Activated CD8-positive, alpha-beta memory T cell treated with anti-CD3 and anti-CD28 coated beads for 1 hour (primary cell): ENCODE measurements at places on chromosomes 1 and 21.

- no peak for DNase-seq
These were observed 37.2 kb downstream of the PTPN14 start for GRCh38 chr1:214514032-214514818.

DNA sequence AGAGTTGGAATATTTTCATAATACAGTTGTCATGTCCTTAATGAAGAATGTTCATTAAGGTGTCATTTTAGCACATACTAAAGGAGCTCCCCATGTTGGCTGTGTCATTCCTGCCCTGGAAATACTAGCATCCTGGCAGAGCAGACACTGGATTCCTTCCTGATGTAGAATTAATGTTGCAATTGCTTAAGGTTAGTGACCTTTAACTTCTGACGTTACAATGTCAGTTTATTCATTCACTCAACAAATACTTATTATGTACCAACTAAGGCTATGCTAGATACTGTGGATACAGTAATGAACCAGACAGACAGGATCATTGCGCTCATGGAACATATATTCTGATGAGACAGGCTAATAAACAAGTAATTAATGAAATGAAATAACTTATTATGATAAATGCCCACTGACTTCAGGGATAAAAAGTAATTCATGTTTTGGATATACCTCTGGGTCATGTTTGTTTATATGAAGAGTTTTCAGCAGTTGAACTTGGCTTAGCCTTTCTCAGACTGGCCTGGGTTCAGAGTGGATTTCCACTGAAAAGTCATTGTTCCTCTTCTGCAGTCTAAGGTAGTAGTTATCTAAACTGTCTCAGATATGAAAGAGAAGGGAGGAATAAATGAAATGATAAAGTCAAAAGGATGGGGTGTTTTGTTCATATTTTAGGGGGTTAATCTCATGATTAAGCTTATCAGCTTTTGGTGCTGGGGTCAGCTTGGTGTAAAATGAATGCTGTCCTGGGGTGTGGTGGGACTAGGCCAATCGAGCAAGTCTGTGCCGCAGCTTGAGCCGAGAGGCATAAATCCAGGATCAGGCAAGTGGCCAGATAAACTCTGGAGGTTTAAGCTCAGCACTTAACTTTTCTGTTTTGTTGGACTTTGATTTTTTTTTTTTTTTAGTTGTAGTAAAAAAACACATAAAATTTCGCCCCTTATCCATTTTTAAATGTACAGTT lies 43.3 kb upstream of the KCNQ4 start:
- no peak for DNase-seq

DNA sequence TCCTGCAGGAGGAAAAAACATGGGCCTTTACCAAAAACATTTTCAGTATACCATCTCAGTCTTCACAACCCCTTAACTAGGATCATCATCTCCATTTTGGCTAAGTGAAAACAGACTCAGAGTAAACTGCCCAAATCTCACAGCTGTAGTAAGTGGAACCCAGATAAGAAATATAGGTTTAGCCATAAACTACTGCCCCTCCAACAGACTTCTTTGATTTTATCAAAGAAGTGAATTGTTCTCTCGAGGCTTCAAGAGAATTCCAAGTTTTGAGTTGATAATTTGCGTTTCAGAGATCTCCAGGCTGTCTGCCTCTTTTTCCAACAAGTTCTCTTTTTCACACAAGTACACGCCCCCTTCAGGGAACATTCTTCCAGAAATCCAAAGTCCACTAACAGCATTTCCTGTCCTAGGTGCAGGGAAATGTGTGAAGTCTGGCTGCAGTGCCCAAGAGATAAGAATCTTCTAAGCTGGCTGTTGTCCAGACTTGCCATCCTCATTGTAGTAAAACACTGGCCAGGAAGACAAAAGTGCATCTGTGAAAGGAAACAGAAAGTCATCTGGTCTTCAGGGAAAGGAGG lies 30.8 kb downstream of the RNF19B start:
- DNase-seq: no peak

DNA sequence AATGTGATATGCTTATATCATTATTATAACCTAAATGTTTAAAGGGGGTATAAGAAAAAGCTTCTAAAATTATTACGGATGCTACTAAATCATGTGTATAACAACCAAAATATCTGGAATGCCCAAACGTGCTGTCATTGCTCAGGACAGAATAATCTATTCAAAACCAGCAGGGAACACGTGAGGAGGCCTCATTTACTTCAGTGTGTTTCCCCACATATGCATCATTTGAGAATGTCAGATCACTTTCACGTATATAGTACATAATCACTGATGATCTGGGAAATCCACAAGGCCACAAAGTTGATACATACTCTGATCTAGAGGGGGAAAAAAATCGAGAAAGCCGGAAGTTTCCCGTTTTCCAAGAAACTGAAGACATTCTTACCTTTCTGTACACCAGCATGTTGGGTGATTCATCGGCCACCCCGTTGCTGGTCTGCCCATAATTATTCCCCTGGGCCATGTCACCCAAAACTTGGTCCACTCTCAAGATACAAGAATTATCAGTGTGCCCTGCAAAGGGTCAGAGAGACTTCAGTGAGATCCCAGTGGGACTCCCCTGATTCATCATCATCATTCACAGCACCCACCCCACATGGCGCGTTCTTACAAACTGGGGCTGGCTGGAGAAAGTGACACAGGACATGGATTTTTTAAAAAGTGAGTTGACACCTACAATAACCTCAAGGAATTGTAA lies 1.5 kb downstream of the RGS7 start:
- no peak for DNase-seq

DNA sequence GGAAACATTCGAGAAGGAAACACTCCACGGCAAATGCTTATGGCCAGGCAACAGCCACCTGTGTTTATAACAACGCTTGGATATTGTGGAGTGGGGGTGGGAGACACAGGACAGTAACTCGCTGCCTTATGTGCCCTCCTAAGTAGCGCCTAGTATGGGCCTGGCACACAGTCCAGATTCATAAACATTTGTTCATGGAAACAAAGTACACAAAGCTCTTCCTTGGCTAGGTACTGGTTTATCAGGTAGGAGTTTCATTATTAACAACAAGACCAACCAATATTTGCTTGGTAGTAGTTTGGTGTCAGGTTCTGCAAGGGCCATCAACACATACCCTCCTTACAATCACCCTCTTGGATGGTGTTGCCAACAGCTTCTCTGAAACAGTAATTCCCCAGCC lies 23.4 kb downstream of the TMCO4 start:
- DNase-seq: no peak

DNA sequence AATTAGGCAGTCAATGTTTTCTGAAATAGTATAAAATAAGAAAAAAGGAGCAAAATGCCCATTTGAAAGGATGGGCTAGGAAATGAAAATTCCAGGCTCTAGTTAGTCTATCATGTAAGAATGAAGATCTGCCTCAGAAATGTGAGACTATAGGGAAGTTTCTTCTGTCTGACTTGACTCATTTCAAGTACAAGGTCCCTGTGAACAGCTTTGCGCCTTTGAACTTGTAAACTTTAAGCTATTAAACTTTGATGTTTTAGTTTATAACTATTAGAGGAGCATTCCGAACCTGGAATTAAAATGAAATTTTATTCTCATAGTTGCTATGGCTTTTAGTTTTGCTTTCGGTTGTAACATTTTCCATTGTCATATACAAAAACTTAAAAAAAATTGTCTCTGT lies 199.4 kb downstream of the RPS6KC1 start:
- no peak for DNase-seq

- DNase-seq: no peak
These were observed 99.5 kb downstream of the RYR2 start for GRCh38 chr1:237141502-237141901.

DNA sequence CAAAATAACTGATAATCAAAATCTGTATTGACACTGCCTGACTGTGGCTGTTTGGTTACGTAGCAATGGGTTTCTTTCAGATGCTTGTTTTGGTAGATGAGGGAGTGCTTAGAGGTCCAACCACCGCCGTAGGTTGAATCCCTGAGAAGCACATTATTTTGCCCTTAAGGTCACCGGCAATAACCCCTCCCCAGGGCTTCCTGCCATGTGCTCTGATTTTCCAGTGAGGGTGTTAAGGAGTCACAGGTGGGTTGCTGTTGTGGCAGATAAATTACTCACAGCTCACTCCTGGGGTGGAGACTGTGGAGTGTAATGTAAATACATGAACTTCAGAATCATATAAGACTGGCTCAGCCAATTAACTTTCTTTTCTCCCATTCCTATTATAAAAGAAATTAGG lies 81.5 kb upstream of the ZP4 start:
- DNase-seq: no peak

GRCh38 chr1:206490771-206491405 lies 16.4 kb upstream of the RASSF5 start:
- DNase-seq: no peak

DNA sequence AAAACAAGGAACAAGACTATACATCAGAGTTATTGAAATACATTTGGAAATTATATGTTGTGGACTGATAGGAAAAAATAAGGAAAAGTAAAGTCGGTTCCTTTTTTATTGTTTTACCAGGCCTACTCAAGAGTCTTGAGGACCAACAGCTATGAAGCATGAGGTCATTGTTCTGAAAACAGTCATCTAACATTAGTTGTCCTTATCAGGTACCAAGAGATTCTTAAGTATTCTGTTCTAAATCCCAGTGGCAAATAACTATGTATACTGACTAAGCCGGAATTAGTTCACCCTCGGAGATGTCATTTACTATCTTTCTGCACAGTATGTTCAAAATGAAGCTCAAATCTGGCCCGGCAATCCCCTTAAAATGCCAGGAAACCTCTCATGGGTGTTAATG lies 585 bp downstream of the ADGRL4 start:
- DNase-seq: no peak

DNA sequence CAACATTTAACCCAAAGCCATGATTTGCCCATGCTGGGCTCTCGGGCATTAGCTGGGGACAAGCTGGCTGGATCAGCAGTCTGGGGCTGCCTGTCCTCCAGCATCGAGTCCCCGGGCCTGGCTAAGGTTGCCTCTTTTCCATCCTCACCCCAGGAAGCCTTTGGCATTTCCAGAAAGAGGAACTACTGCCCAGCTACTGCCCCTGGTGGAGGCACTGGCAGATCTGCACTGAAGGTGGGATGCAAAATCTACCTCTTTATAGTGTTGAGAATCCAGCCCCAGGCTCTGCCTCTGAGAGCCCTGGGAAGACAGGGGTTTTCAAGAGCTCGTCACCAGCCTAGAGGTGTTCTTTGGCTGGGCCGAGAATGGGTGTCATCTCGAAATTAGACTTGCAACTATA lies 635.9 kb downstream of the MATN1 start:
- no peak for DNase-seq

DNA sequence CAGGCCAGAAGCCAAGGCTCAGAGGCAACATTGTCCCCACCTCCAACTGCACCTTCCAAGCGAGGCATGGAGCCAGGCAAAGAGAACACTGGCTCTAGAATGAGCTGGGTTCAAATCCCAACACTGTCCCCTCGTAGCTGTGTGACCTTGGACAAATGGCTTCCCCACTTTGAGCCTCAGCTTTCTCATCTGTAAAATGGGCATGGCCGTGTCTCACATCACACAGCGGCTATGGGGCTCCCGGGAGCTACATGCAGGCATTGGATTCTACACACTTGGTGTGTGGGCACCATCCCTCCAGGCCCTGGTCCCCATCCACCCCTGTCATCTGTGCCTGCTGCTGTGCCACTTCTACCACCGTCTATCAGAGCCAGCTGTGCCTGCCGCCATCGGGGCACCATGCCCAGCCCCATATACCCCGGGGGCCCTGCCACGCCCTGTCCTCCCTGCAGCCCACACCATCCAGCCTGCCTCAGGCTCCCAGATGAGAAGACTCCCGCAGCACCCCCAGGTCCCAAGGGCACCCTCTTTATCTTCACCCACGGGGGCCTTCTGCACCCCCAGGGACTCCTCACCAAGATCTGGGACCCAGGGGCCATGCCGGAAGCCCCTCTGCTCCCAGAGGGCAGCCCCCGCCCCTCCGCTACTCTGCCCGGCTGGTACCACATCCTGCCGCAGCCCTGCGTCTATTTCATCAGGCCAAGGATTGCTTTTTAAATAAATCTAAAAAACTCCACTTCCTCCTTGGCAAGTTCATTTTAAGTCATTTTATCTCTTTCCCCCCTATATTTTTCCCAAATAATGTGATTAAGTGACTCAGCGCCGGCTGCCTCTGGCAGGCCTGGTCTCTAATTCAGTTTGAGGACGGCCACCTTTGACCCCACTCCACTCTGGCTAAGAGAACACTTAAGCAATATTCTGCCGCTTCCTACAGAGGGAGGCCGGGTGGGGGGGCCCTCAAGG lies 107.8 kb upstream of the TARDBP start:
- DNase-seq: no peak

- peak; percentile 38 for DNase-seq
These were observed 38.4 kb downstream of the TAS1R2 start for GRCh38 chr1:18820791-18821641.

DNA sequence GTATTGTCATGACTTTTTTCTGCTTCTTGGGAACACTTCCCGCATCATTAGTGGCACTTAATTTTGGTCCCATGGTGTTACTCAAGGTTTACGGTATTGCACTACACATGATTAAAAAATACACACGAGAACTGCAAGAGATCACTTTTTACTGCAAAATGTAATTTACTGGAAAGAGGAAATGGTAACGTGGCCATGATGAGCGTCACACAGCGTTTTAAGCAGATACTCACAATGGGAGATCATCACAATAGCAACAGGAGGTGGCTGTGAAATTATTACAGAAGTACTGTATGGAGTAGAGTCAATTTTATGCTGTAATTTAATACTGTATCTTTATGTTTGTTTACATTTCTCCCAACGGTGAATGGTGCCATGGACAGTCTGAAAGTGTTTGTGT lies 1510.3 kb downstream of the AMY1C start:
- no peak for DNase-seq

GRCh38 chr1:55302972-55303371 lies 87.8 kb upstream of the USP24 start:
- no peak for DNase-seq
